ENCODE measurements at places on chromosomes 11 and 22. TPM values are rescaled to one million over a fixed set of nuclear protein-coding genes. Genes with fewer than 3 reads are reported as not detected.

BIRC3 gene
- polyA plus RNA-seq: 1.1 TPM

DNA sequence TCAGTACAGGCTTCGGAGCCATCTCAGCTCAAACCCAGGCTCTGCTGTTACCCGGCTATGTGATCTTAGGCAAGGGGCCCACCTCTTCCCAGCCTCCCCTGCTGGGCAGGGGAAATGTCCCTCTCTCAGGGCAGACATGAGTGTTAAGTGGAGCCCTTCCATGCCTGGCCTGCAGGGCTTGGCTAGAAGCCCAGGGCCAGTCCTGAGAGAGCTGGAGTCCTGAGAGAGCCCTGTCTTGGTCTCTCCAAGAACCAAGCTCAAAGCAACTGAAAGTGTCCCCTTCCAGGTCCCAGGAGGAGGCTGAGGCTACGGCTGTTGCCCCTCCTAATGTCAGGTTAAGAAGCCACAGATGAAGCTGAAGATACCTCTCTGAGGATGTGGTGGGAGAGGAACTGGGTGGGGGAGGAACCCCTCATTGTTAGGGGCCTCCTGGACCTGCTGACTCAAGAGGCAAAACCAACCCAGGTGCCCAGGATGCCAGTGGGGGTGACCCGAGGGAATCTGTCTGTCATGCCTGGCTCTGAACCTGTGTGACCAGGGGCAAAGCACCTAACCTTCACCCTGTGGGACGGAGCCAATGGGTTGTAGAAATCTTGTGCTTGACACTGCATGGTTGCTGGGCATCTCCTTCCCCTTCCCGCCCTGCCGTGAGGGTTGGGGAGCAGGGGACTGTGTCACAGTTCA is 4.2 kb downstream of the ZP1 start:
- no peak for DNase-seq

ADORA2A gene
- 5.8 TPM for polyA plus RNA-seq

DNA sequence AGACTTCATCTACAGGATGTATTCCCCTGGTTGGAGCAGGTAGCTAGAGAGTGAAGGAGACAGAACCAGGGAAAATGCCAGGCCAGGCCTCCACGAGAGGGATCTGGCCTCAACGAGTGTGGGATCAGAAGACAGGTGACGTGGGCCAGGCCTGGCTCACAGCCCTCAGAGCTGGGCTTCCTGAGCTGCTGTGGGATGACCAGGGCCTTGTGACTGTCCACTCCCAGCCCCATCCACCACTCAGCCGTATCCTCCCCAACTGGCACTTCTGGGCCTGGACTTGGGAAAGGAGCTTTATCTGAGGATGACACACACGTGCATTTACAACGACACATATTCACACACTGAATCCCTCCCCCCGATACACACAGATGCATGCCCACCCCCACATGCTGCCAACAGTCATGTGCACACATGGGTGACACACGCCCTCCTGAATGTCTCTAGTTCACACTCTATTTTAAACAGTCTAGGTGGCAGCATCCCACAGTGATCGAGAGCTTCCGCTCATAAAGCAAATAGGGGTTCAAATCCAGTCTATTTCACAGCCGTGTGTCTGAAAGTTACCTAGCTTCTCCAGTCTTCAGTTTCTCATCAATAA is 93.1 kb downstream of the TP53I11 start:
- no peak for DNase-seq

GRCh38 chr22:35363566-35364086 is 17.3 kb upstream of the HMOX1 start:
- DNase-seq: no peak

PKP3 gene
- polyA plus RNA-seq: 3.4 TPM

NAALADL1 gene
- 10.7 TPM for polyA plus RNA-seq

OR8B8 gene
- not detected for polyA plus RNA-seq

DNA sequence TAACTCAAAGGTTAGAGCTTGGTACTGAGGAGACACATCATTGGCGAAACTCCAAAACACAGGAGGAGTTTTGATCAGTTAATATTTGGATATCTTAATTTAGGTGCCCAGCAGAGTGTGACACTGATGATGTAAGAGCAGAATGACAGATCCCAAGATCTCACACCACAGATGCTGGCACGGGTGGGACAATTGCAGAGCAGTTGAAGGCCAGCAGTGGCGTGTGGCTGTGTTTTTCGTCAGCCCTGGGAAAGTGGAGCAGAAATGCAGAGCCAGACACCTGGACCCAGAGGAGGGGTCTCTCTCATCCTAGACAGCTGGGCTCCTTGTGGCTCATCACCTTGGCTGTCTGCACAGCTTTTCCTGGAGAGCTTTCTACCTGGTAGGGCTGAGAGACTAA is 59.7 kb upstream of the CTTN start:
- DNase-seq: no peak

GRCh38 chr11:5300251-5300650 is 1.5 kb downstream of the OR51B4 start:
- DNase-seq: no peak

DNA sequence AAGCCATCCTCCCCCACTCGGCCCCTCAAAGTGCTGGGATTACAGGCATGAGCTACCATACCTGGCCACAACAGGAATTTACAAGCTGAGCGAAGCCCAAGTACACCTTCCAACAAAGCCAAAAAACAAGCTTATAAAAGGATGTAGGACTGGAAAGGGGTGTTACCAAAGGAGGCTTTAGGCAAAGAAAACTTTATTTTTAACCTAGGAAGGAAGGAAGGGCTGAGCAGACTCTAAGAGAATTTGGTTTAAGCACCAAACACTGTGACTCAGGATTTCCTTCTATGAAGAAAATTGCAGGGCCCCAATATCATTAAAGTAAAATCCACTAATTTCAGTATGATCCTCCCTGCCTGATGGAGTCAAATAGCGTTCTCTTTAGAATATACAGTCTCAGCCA is 12.1 kb downstream of the DENND5A start:
- no peak for DNase-seq

- no peak for DNase-seq
These were observed 179.0 kb downstream of the SNX19 start for GRCh38 chr11:130737041-130737830.

GRCh38 chr22:32444068-32444467 is 20.2 kb downstream of the BPIFC start:
- DNase-seq: no peak

- DNase-seq: no peak
These were observed 5.5 kb downstream of the EHF start for GRCh38 chr11:34626393-34626792.

OR52I2 gene
- not detected for polyA plus RNA-seq

ARL14EP gene
- polyA plus RNA-seq: 58.7 TPM

WNT11 gene
- polyA plus RNA-seq: 18.4 TPM

DNA sequence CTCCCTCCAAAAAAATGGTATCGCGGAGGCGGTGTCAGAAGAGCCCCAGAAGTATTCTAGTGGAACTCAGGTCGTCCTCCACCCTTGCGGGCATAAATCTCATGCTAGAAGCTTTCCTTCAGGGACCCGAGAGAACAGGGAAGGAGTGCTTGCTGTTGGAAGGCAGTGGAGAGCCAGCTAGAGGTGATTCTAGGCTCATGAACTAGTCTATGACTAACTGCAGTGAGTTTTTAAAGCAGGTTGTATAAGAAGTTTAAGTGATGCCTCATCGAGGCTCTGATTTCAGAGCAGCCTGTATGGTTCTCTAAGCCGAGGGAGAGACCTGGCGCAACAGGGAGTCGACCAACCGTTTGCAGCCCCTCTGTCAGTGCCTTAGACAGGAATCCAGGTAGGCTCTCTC is 85.7 kb downstream of the TBC1D22A start:
- DNase-seq: no peak

GRCh38 chr11:1457326-1457680 is 29.3 kb downstream of the MOB2 start:
- no peak for DNase-seq

All from renal cortex interstitium (tissue), 15 donors.